ENCODE measurements at places on chromosomes 3 and 15.

- no peak for DNase-seq
These were observed 20.2 kb downstream of the ATOSA start for GRCh38 chr15:52658955-52659354.

GRCh38 chr3:36700537-36701248 is 63.7 kb downstream of the DCLK3 start:
- DNase-seq = no peak

DNA sequence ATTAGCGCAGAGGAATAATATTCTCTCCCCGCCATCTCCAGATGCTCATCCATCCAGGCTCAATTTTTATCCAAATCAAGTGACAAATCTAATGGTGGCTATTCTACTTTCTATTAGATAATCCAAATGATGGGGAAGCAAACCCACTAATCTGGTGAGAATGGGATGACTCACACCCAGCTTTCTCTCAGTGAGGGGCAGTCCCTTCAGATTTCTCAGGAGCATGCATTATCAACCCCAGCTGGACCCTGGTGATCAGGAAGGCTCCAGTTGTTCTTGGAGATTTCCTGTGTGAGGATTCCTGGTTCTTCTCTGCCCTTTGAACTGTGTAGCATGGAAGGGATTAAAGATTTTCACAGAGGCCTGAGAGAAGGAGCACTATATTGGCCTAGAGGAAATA is 358.0 kb downstream of the WDR72 start:
- no peak for DNase-seq

DNA sequence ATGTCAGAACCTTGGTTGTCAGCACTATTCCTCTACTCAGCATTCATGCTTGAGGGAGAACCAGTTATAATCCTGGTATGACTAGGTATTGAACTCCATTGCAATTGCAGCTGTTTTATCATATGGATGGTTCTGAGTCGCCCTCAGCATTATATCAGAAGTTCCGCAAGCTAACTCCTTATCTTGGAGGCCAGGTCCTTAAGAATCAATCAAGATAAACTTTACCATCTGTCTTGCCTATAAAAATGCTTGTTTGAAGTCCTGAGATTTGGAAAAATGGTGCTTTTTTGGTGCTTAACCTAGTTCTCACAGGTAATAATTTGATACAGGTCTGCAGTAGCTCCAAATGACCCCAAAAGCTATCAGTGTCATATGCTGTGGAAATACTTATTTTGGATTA is 16.3 kb upstream of the PLSCR1 start:
- DNase-seq = no peak

- DNase-seq = no peak
These were observed 11.0 kb upstream of the USP3 start for GRCh38 chr15:63493436-63493835.

GRCh38 chr3:35793667-35794066 is 154.3 kb downstream of the ARPP21 start:
- no peak for DNase-seq

GRCh38 chr3:180594631-180595558 is 7.1 kb upstream of the TTC14 start:
- no peak for DNase-seq

GRCh38 chr15:93527374-93528050 is 438.5 kb upstream of the RGMA start:
- no peak for DNase-seq

GRCh38 chr15:52370010-52370409 is 74.4 kb upstream of the MYO5C start:
- no peak for DNase-seq

DNA sequence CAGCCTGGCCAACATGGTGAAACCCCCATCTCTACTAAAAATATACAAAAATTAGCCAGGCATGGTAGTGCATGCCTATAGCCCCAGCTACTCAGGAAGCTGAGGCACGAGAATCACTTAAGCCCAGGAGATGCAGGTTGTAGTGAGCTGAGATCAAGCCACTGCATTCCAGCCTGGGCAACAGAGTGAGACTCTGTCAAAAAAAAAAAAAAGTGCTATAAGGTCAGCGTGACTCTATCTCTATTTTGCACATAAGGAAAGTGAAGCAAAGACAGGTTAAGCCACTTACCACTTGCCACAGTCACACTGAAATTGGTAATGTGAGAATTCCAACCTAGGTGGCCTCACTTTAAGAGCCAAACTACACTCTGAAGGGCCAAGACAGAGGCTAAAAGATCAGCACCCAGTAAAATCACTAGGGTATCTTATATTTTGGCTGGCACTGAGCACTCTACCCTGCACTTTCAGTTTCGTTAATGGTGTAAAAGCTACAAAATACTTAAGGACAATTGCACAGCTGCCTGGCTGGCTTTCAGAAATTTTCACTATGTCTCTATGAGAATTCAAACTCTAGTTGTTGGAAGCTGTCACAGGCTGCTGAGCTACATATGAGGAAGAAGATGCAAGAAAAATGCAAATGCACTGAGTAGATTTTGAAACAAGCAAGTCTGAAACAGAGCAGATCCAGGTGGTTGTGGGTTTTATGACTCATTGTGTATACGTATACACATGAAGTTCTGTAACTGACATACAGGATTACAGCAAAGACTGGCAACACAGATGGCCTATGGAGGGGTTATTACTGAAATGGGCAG is 32.7 kb downstream of the TRANK1 start:
- DNase-seq = no peak

DNA sequence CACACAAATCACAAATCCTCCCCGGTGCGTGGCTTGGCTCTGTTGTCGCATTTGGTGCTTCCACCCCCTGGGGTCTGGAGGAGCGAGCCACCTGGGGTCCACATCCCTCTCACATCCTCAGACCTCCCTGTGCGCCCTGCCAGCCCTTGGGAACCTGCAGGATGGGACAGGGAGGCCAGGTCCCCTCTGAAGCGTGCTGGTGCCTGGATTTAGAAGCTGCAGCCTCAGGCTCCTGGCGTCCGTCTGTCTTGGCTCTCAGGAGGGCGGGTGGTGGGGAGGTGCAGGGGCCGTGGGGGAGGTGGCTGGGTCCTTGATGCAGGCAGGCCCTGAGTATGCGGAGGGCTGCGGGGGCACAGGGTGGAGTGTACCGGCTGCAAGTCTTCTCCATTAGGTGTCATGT is 38.4 kb downstream of the RGMA start:
- DNase-seq = no peak

DNA sequence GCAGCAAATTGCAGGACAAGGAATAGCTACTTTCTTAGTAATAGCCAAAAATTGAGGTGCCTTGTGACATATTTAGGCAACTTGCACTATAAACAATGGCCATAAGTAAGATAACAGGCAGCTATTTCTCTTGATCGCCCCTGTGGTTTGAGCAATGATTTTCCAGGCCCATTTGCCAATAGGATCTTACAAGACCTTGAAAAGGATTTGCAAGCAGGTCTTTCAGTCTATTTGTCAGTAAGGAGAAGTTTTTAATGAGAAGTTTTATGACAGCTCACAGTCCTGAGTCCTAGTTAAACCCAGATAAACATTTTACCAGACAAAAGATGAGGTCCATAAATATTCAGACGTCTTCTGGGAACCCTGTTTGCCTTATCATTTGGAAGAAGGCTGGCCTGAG is 645.5 kb downstream of the RBMS3 start:
- DNase-seq = no peak

GRCh38 chr3:62373215-62373614 is at the start of gene FEZF2:
TSS of gene FEZF2 (minus strand) at chr3:62373550. CDS start at chr3:62372868, 682 bp downstream.
- no peak for DNase-seq

DNA sequence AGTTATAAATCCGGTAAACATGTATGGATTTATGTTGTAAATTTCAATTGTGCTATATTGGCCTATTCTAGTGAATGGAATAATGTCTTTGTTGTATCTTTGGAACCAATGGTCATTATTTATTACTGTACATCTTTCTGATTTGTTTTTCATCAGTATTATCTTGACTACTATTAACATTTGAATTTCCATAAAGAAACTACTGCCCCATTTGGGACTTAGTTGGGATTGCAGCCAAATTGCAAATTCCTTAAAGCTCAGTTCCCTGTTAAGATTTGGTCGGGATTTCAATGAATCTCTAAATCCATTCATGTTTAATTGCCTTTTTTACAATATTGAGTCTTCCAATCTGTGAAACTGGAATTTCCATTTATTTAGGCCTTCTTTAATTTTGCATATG is 822.4 kb upstream of the CADM2 start:
- no peak for DNase-seq

- no peak for DNase-seq
These were observed 74.8 kb upstream of the POMGNT2 start for GRCh38 chr3:43180694-43181093.

DNA sequence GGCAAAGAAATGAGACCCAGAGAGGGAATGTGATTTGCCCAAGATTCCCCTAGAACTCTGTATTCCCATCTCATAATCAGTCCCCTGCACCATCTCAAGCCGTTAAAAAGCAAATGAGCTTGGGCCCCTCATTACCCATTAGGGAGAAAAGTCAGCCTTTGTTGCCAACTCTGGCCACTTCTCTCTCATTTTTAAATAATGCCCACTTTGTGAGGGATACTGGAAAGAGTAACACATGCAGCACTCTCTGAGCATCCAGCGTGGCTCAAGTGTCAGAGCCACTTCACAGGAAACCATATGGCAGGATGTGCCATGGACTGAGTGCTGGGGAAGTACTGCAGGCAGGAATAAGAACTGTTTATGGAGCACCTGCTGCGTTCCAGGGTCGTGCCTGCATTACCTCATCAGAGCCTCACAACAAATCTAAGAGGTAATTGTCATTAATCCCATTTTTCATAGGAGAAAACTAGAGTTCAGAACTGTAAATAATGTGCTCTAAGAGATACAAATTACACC is 49.8 kb upstream of the SLC6A1 start:
- DNase-seq = no peak

GRCh38 chr3:133453383-133453782 is 53.5 kb downstream of the BFSP2 start:
- DNase-seq = no peak

- no peak for DNase-seq
These were observed 63.8 kb upstream of the TBC1D5 start for GRCh38 chr3:17806201-17806600.

- DNase-seq = no peak
These were observed 79.0 kb downstream of the IGF1R start for GRCh38 chr15:98727115-98728040.

DNA sequence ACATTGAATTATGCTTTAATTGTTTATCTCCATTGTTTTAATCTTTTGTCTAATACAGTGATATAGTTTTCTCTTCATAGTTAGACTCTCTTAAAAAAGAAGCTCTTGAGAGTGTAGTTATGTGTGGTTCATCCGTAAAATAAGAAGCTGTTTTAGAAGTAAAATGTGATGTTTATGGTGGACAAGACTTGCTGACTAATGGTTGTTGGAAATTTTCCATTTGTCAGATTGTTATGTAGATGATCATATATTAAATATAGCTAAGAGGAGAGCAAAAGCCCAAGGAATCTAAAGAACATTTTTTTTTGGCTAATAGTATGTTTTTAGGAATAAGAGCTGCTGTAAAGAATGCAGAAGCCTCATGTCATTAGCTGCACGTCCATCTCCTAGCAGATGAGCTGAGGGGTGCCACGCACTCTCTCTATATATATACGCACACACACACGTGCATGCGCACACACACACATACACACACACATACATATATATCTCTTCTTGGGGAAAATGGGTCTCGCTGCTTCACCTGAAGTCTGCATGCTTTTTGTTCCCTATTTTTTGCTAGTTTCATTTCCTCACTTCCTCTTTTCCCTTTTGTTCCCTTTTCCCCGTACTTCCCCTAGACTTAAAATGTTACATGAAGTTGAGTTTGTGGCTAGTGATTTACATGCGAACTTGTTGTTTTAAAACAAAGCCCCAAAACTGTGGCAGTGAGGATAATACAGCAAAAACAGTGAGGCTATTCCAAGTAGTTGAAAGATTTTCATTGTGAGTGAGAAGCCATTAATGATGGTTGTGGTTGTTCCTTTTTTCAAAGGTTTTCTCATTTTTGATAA is 107.8 kb downstream of the MBNL1 start:
- DNase-seq = no peak

DNA sequence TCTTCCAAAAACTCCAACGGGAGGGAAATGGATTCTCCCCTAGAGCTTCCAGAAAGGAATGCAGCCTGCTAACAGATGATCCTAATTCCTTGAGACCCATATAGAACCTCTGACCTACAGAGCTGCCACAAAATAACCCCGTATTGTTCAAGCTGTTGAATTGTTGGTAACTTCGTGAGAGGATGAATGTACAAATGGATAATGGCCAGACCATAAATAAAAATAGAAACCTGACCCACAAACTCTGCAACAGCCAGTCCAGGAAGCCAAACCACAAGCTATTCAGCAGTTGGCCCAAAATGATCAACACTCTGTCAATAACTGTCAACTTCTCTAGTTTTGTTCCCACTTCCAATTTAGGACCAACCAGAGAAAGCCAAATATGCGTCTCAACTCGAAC is 414.0 kb upstream of the ZNF717 start:
- no peak for DNase-seq

DNA sequence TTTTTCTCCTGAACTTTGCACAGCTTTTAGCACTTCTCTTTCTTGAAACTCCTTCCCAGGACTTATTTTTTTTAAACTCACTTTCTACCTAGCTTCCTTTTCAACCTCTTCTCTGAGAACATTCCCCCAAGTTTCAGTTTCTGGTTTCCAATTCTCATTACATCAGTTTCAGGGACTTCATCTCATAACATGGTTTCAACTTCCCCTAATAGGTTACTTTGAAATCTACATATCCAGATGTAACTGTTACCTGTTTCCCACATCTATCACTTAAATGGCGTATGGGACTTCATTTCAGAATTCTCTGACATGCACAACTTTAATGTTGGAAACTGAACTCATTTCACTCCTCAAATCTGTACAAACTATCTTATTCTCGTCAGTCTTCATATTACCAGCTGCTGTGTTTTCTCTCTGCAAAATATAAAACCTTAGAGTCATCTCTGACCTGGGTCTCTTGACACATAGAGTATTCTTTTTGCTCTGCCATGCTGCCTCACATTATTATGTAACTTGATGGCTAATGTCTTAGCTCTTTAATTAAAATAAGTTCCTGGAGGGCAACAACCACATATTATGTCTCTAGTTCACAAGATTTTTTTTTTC is 58.4 kb downstream of the NME9 start:
- DNase-seq = no peak

DNA sequence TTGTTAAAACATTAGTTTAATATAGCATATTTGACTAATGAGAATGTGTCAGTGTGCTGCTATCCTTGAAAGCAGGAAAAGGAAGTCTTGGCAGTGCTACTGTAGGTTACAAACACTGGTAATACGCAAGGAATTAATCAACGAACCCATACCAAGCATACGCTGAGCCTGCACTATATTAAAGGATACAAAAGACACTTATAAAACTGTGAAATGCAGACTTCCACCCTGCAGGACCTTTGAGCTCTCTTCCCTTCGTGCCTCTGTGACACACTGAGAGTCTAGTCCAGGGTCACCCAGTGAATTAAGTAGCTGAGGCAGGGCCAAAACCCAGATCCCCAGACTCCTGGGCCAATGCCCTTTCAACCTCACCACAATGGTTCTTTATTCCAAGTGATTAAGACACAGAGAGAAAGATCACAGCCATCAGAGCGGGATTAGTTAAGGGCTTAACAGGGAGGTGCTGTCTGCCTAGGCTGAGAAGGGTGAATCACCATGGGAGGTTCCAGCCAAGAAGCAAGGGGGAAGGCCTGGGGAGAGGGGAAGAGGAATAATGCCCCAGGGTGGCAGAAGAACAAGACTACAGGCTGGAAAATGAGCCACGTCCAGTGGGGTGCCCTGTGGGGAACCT is 6.8 kb downstream of the ANXA2 start:
- DNase-seq = no peak
